Stimulated activated CD8-positive, alpha-beta memory T cell treated with anti-CD3 and anti-CD28 coated beads, Interleukin-4, amount 100 ng/mL, for 1 hour (primary cell): ENCODE measurements at places on chromosomes 6 and 20.

DNA sequence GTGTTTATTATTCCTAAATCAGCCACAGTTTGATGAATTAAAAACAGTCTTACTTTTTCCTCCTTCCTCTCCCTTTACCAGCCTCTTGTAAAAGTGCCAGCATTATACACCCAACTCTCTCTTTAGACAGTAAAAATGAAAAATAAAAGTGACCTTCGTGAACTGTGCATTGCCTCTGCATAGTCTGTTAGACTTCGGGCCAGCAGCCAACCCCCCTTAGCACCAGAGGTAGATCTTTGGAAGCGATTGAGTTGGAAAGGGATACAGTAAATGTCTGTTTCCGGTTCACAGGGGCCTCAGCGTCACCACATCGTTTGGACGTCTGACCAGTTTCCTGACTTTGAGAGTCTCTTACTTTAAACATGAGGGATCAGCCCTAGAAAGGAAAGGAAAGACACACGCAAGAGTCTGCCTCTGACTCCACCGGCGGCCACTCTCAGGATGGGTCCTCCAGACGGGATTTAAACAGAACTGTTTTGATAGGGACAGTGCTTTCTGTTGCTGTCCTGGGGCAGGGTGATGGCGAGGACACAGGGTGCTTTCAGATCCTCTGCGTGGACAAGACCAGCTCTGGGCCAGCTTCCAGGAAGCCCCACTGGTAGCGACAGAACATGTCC is 206.6 kb upstream of the PREP start:
- DNase-seq: no peak

- DNase-seq: no peak
These were observed 28.4 kb downstream of the MDGA1 start for GRCh38 chr6:37669306-37669705.

- no peak for DNase-seq
These were observed 7.1 kb downstream of the L3MBTL1 start for GRCh38 chr20:43514648-43514999.

DNA sequence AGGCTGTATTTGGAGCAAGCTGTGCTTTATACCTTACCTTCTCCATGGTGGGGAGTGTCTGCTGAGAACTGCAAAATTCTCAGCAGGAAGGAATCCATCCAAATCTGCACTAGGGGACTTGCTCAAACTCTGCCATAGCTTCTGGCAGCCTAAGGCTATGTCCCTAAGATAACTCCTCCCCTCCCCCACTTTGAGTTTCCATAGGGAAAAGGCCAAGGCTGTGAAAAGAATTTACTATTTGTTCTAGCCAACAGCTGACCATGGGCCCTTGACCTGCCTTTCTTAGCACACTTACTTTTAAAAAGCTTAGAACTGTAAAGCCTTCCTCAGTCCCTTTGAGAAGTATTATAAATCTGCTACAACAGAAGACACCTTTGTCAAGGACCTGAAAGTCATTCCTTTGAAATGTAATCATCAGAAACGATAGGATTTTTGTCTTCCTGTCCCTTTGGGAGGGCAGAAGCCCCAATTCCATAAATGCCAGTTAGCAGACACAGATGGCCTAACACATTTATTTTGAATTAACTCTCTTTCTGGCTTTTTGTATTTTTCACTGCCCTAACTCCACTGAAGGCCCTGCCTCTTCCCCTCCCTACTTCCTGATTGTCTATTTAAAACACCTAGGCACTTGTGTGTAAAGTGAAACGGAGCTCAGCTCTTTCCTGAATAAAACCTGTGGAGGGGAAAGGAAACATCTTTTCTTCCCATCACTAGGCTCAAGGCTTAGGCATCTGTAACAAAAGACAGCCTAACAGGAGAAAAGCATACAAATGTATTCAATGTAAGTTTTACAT is 157.1 kb downstream of the AKAP7 start:
- no peak for DNase-seq

- DNase-seq: no peak
These were observed 104.5 kb upstream of the PHACTR3 start for GRCh38 chr20:59499863-59500262.

- DNase-seq: no peak
These were observed 130.1 kb upstream of the DOK5 start for GRCh38 chr20:54345301-54345724.

- peak; percentile 10 for DNase-seq
These were observed 58.9 kb upstream of the LRRC1 start for GRCh38 chr6:53735896-53736295.

GRCh38 chr20:15199698-15200097 is 862.3 kb upstream of the FLRT3 start:
- no peak for DNase-seq

DNA sequence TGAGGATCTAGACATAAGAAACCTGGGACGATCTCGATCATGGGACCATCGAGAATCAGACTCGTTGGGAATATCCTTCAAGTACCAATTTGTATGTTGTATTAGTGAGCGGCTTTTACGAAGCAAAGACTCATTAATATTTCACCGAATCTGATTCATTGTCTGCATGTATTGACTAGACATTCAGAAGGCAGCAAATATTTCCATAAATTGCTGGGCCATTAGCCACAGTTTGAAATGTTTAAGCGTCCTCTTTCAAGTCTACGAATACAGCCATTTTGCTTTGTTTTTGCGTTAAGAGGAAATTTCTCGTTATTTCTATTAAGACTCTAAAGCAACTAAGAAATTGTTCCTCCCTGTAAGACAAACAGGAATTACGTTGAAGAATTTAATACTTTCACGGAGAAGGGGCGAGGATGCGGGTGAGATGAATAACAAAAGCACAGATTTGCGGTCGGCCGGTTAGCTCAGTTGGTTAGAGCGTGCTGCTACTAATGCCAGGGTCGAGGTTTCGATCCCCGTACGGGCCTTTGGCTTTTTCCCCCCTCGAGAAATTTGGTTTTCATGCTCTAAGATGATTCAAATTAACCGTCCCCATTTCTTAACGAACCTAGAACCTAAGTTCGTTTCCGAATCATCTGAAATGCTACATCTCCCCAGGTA is 18.5 kb downstream of the POM121L2 start:
- no peak for DNase-seq

DNA sequence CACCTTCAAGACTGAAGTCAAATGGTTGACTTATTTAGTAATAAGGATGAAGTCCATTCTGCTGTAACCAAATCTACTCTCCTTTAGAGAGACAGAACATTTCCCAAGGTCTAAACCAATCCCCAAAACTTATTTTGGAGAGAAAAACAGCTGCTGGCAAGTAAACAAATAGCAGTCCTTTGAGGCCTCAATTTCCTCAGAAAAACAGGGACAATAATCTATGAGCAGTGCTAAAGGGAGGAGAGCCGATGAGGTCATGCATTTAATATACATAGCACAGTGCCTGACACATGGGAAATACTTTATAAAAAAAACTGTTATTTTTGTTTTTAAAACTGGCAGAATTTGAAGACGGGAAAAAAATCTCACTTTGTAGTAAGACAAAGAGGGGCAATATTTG is 526.0 kb downstream of the EPM2A start:
- no peak for DNase-seq
